ENCODE measurements at places on chromosomes 7 and 10. TPM values are rescaled to one million over a fixed set of nuclear protein-coding genes. Genes with fewer than 3 reads are reported as not detected.

The PKD2L1 gene
- total RNA-seq: not detected

The TIMM23B gene
- 7.4 TPM for total RNA-seq

The RBP4 gene
- total RNA-seq: not detected

The GIMAP6 gene
- not detected for total RNA-seq

The ABCB1 gene
- not detected for total RNA-seq

The GRB10 gene
- 22.0 TPM for total RNA-seq

The KCP gene
- not detected for total RNA-seq

The MKX gene
- total RNA-seq: 7.5 TPM

The FOXP2 gene
- 0.53 TPM for total RNA-seq

The EPO gene
- total RNA-seq: not detected

The PGAM2 gene
- total RNA-seq: not detected

The PON1 gene
- not detected for total RNA-seq

The CHAT gene
- total RNA-seq: not detected

The SORBS1 gene
- 0.35 TPM for total RNA-seq

The ABCC2 gene
- total RNA-seq: under 0.01 TPM

The MUC12 gene
- total RNA-seq: 5.5 TPM

The ELN gene
- total RNA-seq: 1.7 TPM

Data from myometrial cell (primary cell).